CD8-positive, alpha-beta T cell (primary cell): ENCODE measurements at places on chromosomes 6 and 20.

DNA sequence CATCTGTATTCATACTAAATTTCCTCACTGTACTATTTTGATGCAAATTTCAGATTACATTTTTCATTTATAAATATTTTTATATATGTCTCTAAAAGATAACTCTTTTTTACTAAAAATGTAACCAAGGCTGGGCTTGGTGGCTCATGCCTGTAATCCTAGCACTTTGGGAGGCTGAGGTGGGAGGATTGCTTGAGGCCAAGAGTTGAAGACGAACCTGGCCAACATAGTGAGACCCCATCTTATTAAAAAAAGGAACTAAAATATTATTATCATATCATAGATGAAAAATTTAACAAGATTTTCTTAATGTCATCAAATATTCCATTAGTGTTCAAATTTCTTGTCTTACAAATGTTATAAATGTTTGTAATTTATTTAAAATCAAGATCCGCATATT, 6.6 kb upstream of the DNPH1 start:
- DNase-seq, result no peak

- DNase-seq, result no peak
Observed at GRCh38 chr6:110823146-110823545, 7.9 kb upstream of the CDK19 start.

- no peak for DNase-seq
Observed at GRCh38 chr20:42484335-42484734, 705.4 kb downstream of the PTPRT start.

DNA sequence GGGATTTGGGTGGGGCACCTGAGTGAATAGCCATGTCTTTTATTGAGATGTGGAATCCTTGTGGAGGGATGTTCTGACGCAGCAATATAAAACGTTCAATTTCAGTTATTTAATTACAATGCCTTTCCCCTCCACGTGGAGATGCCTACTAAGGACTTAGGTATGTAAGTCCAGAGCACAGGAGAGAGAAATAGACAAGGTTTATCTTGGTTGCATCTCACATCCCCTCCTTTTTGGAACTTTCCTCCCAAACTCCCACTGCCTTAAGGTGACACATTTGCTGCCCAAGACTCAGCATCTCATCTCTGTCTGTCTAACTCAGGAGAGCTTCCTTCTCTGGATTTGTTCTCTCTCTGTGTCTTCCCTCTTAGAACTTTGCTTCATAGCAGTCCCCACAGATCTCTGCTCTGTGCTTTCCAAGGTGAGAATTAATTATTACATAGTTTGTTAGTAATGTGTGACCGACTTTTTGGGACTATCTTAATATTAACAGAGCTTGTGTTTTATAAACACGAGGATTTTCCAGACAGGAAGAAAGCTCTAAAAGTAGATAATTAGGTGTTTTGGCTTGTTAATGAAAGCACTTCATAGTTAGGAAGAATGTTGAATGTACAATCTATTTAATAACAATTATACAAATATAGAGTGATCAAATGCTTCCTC, 52.6 kb downstream of the COL19A1 start:
- no peak for DNase-seq

GRCh38 chr6:169254456-169255316, 1.0 kb upstream of the THBS2 start:
- DNase-seq, result no peak

DNA sequence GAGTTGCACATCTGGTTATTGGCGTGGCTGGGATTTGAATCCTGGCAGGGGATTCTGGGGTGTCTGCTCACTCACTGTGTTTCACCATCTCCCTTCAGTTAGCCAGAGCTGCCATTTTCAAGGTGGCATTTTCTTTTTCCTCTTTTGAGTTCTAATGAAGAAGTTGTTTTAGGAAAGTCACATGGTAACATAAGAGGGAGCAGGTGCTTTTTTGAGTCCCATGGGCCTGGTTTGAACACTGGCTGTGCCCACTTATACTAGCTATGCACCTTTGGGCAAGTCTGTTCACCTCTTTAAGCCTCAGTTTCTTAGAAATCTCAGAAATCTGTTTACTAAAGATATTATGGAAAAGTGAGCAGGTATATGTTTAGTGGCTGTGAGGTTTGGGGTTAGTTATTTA, 39.6 kb downstream of the ANKS1A start:
- no peak for DNase-seq

- DNase-seq, result no peak
Observed at GRCh38 chr6:21213492-21213891, 380.1 kb upstream of the SOX4 start.

DNA sequence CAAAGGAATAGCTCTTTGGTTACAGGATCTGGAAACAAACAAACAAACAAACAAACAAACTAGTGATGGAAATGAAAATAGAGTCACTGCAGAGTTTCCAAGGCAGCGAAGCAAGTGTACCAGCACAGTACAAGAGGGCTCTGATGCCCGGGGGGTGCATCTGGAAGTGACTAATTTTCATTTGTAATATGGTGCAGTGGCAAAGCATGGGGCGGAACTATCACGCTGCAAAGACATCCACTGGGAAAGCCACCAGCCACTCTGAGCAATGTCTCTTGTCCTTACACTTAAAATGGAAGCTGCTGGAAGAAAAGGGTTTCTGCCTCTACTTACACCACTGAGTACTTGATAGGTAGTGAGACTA, 44.4 kb upstream of the NEDD9 start:
- no peak for DNase-seq

DNA sequence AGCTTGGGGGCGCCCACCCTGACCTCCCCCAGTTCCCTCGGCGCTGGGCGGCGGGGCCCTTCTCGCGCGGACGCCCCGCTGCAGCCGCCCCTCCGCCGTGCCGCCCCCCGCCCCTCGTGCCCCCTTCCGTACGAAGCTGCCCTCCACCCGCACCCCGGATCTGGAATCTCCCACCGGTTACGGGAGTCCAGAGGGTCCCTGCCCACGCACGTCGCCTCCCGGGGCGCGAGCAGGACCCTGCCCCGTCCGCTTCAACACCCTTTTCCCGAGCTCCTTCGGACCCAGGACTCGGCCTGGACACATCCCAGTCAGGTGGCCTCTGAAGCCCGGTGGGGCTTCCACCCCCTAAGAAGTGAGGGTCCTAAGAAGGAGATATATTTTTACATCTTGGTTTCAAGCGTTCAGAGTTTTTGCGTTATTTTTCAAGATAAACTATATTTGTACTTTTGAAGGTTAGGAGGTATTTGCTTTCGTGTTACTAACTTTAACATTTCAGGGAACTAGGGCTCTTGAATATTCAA, 506 bp downstream of the ARFGAP1 start:
- no peak for DNase-seq

DNA sequence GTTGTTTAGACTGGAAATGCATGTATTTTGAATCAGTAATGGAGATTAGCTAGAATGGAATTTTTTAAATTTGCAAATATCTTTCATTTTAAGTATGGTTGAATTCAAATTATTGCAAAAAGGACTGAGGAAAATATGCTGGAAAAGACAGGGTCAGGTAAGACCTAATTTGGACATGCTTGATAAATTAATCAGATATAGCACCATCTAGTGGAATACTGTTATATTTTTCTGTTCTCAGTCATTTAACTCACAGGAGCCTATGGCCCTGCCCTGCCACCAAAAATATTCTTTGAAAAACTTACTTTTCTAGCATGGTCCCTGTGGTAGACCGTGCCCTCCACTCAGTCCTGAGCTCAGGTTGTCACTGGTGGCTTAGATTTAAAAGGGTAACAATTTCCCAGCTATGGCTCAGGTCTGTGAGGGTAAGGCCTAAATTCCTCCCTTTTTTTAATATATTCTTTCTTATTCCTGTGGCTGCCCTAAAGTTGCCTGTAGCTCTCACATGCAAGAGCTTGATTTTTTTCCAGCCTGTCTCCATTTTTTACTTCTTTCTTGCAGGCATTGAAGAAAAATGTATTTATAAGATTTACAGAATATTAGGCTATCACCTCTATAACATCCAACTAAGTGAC, 25.3 kb upstream of the KIAA1586 start:
- peak; percentile 42 for DNase-seq

- DNase-seq, result no peak
Observed at GRCh38 chr6:56963043-56963442, 8.1 kb downstream of the BEND6 start.

GRCh38 chr6:133837801-133838349, 51.0 kb upstream of the TCF21 start:
- DNase-seq, result peak; percentile 34

DNA sequence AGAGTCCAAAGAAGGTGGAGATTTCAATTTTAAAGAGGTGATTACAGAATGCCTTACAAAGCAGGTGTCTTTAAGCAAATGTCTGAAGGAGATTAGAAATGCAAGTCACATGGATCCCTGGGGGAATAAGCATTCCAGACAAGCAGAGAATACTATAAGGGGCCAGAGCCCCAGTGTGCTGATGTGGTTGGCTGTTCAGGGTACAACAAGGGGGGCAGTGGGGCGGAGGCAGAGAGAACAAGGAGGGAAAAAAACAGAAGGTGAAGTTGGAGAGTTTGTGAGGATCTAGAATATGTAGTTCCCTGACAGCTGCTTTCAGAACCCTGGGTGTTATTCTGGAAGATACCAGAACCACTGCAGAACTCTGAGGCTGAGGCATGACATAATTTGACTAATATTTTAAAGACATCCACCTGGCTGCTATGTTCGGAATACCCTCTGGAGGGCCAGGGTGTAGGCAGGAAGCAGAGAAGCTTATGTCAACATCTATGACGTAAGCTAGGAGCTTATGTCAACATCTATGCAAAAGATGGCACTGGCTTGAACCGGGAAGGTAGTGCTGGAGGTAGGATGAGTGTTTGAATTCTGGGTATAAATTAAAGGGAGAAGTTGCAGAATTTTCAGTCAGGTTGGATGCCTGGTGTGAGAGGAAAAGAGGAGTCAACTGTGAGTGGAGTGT, 276.3 kb upstream of the AGPAT4 start:
- no peak for DNase-seq

GRCh38 chr6:124040655-124041054, 237.0 kb downstream of the NKAIN2 start:
- no peak for DNase-seq

- DNase-seq, result no peak
Observed at GRCh38 chr6:107021446-107022185, 6.4 kb upstream of the MTRES1 start.

DNA sequence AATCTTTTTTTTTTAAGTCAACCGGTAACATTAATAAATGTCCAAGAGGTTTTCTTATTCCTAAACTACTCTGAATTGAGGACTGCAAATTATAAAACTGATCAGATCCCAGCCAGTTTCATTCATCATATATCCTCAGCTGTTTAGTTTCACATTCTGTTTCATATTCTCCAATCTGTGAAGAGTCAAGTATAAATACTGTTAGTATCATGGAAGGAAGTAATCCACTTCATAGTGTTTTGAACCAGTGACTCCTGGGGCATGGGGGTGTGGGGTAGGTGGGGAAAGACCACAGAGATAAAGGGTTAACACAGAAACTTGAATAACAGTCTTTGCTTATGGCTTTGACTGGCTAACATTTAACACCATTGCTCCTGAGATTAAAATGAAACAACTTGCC, 69.9 kb downstream of the FYN start:
- DNase-seq, result no peak

GRCh38 chr6:70686548-70687133, 19.0 kb downstream of the SMAP1 start:
- no peak for DNase-seq

GRCh38 chr6:164861967-164862366, 447.4 kb downstream of the C6orf118 start:
- DNase-seq, result no peak

GRCh38 chr6:140366991-140367390, 992.5 kb upstream of the CITED2 start:
- DNase-seq, result no peak

- DNase-seq, result no peak
Observed at GRCh38 chr6:118335325-118335816, 212.7 kb upstream of the PLN start.

DNA sequence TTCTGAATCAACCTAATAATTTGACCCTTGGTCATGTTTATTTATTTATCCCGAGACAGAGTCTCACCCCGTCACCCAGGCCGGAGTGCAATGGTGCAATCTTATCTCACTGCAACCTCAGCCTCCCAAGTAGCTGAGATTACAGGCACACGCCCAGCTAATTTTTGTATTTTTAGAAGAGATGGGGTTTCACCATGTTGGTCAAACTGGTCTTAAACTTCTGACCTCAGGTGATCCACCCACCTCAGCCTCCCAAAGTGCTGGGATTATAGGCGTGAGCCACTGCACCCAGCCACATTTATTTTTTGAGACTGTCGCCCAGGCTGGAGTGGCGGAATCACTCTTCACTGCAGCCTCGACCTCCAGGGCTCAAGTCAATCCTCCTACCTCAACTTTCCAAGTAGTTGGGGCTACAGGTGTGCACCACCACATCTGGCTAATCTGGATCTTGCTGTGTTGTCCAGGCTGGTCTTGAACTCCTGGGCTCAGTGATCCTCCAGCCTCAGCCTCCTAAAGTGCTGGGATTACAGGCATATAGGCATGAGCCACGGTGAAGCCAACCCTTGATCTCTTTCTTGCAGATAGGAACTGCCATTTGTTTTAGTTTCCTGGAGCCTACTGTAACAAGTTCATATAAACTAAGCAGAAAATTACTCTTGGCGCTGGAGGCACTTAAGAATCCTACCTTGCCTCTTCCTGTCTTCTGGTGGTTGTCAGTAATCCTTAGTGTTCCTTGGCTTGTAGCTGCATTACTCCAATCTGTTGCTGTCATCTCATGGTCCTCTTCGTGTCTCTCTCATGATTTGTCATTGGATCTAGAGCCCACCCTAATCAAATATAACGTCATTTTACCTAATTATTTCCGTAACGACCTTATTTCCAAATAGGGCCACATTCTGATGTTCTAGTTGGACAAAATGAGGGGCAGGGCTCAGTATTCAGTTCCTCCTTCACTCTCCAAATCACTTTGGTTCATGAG, 2.3 kb downstream of the RPS18 start:
- DNase-seq, result no peak

- DNase-seq, result no peak
Observed at GRCh38 chr6:131146865-131147264, 11.6 kb downstream of the AKAP7 start.

DNA sequence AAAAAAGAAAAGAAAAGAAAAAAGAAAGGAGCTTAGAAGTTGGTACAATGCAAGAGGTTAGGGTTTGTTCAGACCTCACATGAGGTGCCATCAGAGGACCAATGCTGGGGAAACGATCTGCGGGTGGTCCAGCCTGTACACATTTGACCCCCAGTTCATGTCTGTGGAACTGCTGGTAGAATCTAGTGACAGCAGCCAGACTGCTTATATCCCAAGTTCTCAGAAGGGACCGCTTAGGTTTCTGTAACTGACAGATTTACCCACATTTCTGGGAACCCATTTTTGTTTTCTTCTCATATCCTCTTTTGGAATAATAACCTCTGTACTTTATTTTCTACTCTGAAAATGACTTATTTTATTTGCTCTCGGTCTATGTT, 4.7 kb downstream of the PPP1R18 start:
- no peak for DNase-seq

DNA sequence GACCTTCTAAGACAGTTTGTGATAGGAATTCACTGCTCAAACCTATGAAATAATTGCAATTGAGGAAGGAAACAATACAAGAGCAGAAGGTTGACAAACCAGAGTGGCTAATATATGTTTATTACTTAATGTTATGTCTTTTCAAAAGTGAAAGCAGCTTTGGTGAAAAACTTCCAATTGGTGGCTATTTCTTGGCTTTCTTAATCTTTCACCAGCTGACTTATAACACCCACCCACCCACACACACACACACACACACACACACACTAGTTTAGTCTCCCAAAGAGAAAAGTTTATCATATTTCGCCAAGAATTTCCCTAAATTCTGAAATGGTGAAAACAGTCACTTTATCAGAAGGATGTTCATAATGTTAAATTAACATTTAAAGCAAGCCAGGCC, 583.5 kb downstream of the EYS start:
- DNase-seq, result no peak

- no peak for DNase-seq
Observed at GRCh38 chr20:39123185-39123557, 161.0 kb downstream of the DHX35 start.
